ENCODE measurements at places on chromosomes 5 and 9.
A peak's percentile ranks its signal among the peaks of the same experiment; 100 is the strongest.

DNA sequence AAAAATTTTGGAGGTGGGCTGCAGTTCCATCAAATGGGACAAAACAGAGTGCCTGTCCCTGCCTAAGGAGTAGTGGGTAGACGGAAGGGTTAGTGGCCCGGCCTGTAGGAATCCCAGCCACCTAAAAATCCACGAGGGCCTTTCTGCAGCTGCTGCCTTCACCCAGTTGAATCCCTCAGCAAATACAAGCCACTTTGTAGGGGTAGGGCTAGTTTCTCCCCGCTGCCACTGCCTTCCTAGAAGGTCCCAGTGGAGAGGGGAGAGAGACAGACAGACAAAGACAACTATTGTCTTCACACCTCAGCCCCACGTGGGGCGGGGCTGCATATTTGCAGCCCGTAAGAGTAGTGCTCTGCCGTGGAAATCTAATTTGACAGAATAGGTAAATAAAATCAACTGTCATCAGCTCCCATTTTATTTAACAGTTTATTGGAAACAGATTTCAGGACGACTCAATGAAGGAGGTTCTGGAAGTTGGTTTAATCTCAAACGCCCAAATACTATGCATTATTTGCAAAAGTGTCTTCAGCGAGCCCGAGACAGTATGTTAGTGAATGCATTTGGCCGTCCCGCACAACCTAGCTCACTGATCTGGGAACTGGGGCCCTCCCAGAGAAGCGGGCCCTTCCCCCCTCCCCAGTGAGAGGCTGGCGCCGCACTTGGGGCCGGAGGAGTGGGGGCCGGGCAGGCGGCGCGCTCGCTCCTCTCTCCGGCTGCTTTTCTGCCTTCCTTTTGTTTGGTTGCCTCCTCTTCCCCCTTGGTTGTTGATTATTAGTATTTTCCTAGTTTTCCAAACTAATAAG lies 67.6 kb upstream of the TBCA start:
- no peak for DNase-seq

DNA sequence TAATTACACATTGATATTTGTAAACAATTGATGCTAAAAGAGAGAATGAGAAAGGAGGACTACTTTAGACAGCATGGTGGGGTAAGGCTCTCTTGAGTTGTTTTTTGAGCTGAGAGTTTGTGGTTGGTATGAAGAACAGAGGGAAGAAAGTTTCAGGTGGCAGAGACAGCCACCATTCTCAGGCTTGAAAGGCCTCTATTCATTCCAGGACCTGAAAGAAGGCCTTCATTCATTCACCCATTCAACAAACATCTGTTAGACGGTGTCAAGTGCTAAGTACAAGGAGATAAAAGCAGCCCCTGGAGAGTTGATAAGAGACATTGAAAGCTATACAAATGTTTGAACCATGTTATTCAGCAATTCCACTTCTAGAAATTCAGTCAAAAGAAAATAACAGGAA lies 21.7 kb upstream of the ADAM19 start:
- DNase-seq, result no peak

- peak; percentile 94 for DNase-seq
These were observed 29.5 kb upstream of the LHFPL2 start for GRCh38 chr5:78677777-78678668.

DNA sequence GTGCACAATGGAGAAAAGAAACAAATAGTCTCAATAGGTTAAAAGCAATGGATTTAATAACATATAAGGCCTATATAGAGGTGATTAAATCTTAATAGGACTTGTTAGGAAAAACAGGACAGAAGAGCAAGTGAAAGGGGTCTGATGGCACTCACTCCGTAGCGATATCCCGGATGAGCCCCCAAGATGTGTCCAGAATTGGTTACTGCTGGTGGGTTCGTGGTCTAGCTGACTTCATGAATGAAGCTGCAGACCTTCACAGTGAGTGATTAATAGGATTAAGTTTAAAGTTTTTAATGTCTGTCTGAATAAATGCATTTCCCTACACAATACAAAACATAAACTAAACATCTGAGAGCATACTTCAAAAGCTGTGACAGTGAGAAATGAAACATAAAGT lies 110.4 kb upstream of the FAM174A start:
- DNase-seq, result peak; percentile 12

- DNase-seq, result no peak
These were observed 10.8 kb downstream of the OR13J1 start for GRCh38 chr9:35859310-35859989.

DNA sequence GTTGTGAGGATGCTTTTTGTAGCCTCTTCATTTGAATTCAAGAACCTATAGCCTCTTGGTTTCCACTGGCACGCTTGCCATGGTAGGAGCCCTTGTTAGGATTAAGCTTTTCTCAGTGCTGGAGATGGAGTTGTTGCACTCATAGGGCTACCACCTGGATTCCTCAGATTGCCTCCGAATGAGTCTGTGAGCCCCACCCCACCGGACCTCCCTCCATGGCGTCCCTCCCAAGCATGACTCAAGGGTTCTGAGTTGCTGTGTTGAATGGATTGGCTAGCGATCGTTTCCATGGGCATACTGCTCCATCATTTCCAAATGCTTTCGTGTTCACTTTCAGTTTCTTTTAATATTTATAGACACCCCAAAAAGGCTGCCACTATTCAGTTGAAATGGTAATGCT lies 69.9 kb downstream of the DAPK1 start:
- peak; percentile 81 for DNase-seq

DNA sequence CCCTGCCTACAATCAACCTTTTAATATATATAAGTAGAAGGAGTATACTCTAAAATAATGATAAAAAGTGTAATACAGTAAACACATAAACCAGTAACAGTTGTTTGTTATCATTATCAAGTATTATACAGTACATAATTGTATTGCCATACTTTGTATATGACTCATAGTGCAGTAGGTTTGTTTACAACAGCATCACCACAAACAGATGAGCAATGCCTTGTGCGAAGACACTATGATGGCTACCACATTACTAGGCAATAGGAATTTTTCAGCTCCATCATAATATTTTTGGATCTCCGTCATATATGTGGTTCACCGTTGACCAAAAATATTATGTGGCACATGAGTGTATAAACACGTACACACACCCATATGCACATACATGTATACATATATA lies 69.7 kb upstream of the APC start:
- no peak for DNase-seq

DNA sequence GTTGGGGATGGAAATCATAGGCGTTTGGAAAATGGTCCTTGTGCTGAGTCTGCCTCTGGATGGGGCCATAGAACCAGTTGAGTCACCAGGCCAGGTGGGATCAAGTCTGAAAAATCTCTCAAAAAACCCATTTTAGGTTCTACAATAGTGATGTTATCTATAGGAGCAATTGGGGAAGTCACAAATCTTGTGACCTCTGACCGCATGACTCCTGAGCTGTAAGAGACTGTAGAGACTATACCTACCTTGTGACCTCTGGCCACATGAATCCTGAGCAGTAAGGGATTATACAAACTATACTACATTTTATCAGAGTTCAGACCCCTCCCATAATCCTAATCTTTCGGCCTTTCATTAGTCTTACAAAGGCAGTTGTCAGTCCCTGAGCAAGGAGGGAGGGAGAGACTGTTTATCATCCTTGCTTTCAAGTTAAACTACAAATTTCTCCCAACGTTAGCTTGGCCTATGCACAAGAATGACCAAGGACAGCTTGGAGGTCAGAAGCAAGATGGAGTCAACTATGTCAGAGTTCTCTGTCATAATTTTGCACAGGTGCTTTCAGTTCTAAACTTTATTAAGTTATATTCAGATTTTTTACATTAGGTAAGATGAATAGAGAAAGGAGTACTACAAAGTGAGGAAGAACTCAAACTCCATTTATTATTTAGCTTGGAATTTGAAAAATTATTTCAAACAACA lies 11.5 kb upstream of the JMY start:
- no peak for DNase-seq

DNA sequence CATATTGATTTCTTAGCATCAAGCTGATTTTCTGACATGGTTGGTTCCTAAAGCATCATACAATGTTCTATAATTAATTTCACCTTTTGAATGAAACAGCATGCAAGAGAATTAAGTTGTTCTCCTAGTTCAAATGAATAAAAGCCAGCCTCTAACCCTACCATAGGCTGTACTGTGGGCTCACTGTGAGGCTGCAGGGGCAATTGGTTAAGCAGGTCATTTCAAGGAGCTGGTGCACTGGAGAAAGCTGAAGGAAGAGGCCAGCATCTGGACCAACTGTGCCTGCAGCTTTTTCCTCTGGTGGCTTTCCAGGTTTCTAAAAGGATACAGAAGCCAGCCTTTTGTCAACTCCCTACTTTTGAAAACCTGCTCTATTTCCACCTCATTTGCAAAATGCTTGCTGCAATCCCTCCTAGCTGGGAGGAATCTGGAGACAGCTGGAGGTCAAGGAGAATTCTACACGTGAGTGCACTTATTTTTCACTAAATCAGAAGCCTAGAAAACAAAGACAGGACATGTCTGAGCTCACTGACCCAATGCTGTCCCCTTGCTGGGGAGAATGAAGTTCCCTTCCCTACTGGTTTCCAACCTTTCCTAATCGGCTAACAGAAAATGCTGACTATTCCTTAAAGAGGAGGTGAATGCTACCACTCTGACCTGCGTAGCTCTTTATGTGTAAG lies 158.9 kb downstream of the APBA1 start:
- DNase-seq, result no peak

GRCh38 chr5:148968311-148968710 lies 94.6 kb downstream of the SH3TC2 start:
- no peak for DNase-seq

GRCh38 chr9:33117796-33118195 lies 41.3 kb upstream of the SMU1 start:
- no peak for DNase-seq

DNA sequence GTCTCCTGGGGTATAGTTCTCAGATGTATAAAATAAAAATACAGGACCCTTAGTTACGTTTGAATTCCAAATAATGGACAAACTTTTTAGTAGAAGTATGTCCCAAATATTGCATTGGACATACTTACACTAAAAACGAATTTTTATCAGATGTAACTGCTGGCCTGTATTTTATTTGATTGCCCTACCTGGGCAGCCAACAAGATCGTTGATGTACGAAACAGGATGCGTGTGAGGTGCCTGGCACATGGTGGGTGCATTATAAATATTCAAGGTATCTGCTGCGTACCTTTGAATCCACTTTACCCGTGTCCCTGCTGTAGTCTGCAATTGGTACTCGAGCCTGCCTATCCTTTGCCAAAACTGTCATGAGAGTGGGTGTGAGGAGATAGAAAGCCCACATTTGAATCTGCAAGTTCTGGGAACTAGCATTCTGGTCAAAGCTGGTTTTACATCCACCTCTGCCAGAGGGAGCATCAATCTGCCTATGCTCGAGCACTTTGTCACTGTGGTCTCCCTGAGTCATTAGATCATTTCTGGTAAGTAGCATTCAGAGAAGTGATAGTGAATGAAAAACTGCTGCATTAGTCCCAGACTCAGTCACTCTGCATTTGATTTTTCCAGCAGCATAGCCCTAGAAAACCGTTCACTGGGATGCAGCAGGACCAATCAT lies 133.7 kb upstream of the IQGAP2 start:
- DNase-seq, result no peak

- DNase-seq, result peak; percentile 54
These were observed 45.3 kb downstream of the SLC36A1 start for GRCh38 chr5:151492729-151493128.

GRCh38 chr5:14732991-14733390 lies 68.5 kb downstream of the OTULIN start:
- no peak for DNase-seq

DNA sequence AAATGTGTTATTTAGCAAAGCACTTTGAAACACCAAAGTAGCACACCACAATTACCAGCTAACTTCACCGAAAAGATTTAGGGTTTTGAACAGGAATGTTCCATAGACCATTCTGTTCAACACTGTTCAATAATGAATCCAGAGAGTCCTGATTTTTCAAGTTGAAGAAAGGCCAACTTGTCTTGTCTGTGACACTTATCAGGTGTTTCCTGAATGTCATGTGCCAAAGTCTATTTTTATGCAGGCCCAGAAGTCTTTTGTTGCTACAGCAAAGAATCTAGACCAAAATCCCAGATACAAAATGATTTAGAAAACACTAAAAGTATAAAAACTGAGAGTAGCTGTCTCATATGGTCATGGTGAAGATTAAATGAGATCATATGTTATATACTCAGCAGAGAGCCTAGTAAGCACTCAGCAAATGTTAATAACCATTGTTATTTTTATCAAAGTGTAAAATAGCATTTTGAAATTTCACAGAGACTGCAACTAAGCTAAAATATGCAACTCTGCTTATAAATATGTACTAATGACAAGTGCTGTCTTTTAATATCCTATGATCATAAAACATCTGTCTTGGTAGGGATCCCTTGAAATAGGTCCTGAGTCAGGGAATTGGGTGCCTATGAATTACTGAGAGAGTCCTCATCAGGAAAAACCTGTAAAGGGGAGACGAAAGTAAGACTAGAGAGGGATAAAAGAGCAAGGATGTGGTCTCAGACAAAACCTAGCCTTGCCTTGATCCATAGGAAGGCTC lies 122.4 kb upstream of the SLC12A2 start:
- no peak for DNase-seq

- DNase-seq, result no peak
These were observed 292.8 kb downstream of the ARL15 start for GRCh38 chr5:54017580-54017979.

GRCh38 chr5:39107350-39107749 lies 33.2 kb upstream of the RICTOR start:
- no peak for DNase-seq

GRCh38 chr5:82019342-82020138 lies 47.7 kb downstream of the ATG10 start:
- no peak for DNase-seq

GRCh38 chr9:81915801-81916505 lies 12.3 kb upstream of the SPATA31D4 start:
- no peak for DNase-seq

- DNase-seq, result peak; percentile 95
These were observed 65.5 kb upstream of the HSPB3 start for GRCh38 chr5:54390015-54390414.

GRCh38 chr9:105855987-105856386 lies 161.6 kb downstream of the TMEM38B start:
- no peak for DNase-seq

GRCh38 chr5:30959238-30959637 lies 234.2 kb upstream of the CDH6 start:
- no peak for DNase-seq

GRCh38 chr5:60487885-60488442 lies 212.0 kb downstream of the DEPDC1B start:
- no peak for DNase-seq

DNA sequence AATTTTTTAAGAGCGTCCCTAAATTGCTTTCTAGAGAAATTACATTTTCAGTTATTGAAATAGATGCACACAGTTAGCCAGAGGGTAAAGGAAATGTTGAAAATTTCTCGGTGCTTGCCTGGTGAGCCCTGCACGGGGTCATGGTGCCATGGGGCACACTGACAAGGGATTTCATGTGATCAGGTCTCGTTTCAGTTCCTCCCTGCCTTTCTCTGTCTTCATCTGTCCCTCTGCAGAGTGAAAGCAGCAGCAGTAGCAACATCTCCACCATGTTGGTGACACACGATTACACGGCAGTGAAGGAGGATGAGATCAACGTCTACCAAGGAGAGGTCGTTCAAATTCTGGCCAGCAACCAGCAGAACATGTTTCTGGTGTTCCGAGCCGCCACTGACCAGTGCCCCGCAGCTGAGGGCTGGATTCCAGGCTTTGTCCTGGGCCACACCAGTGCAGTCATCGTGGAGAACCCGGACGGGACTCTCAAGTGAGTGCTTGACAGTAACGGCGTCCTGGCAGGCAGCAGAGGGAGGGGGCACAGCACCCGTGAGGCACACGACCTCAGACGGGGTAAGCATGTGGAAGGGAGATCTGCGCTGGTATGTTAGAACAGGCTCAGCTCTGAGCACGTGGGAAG lies 89.1 kb upstream of the OTULINL start:
- DNase-seq, result no peak

Measured in astrocyte of the spinal cord (primary cell).